Lung (tissue), 17 donors: ENCODE measurements at places on chromosomes 1 and 21. TPM values are rescaled to one million over a fixed set of nuclear protein-coding genes. Genes with fewer than 3 reads are reported as not detected.

The KCNE1 gene
- polyA plus RNA-seq: 23.2 TPM

The LRRIQ3 gene
- polyA plus RNA-seq: 0.94 TPM

The XCL1 gene
- polyA plus RNA-seq: 0.29 TPM

The PLPPR4 gene
- 0.37 TPM for polyA plus RNA-seq

The LRRC71 gene
- 3.5 TPM for polyA plus RNA-seq

The TMOD4 gene
- 0.31 TPM for polyA plus RNA-seq

The SLAMF7 gene
- 69.4 TPM for polyA plus RNA-seq

The SPRR3 gene
- polyA plus RNA-seq: 1.2 TPM

The MROH7 gene
- polyA plus RNA-seq: 0.21 TPM

The FLG2 gene
- polyA plus RNA-seq: not detected

The S100A9 gene
- polyA plus RNA-seq: 16,342 TPM

The LIPI gene
- not detected for polyA plus RNA-seq

The PFKFB2 gene
- polyA plus RNA-seq: 19.9 TPM
